NCI-H2171 (cell line): ENCODE measurements at places on chromosomes 5 and 9.

DNA sequence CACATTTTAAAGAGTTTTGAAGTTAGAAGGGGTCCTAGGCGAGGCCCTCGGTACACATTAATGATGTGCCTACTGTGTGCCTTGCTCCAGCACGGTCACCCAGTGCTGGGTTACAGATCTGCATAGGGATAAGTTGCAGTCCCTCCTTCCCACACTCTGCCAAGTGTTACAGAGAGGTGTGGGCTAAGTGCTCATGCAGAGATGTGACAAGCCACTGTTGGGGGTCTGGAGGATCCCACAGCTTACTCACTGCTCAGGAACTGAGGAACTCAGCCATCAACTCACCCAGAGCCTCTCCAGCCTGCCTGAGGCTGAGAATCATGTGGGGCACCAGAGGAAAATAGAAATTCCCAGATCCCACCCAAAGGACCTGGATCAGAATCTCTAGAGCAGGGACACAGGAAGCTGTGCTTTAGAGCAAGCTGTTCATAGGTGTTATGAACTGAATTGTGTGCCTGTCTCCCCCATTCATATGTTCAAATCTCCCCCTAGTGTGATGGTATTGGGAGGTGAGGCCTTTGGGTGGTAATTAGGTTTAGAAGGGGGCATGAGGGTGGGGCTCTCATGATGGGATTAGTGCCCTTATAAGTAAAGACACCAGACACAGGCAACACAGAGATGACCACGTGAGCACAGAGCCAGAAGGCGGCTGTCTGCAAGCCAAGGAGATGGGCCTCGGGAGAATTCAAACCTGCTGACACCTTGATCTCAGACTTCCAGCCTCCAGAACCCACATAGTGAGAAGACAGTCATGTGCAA, 164.1 kb downstream of the HSD17B3 start:
- DNase-seq, result no peak

DNA sequence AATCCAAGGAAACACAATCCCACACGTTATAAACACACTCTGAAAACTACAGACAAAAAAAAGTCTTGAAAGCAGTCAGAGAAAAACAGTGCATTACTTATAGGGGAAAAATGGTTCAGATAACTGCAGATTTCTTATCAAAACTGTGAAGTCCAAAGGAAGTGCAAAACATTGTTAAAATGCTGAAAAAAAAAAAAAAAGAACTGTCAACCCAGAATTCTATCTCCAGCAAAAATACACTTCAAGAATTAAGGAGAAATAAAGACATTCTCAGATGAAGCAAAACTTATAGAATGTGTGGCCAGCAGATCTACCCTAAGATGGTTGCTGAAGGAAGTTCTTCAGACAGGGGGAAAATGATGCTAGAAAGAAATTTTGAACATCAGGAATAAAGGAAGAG, 40.4 kb downstream of the ADAMTS2 start:
- DNase-seq, result no peak

DNA sequence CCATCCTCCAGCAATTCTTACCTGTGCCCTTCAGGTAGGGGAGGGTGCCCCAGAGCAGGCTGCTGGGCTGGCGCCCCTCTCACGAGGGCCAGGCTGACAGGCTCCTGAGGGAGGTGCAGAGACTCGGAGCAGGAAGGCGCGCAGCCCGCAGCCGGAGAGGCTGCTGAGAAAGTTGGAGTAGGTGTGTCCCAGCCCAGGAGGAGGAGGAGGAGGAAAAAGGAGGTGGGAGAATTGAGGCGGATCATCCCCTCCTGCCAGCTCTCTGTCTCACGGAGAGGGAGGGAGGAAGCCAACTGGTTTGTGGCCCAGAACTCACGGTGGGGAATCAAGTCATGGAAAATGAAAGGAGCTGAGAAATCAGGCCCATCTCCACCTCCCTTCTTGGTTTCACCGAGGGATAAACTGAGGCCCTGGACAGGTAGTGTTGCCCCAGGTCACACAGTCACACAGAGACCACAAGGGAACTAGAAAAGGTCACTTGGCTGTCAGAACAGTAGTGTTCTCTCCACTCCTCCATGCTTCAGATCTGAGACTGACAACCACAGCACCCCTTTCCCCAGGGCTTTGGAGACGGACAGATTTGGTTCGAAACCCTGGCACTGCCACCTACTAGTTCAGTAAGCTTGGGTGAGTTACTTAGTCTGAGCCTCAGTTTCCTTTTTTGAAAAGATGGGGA, at the start of gene FAT2:
FAT2 (minus strand) TSS at position 188 of the 676 bp plus-strand sequence. CDS start 22,400 bp downstream, outside the sequence.
- DNase-seq, result no peak

DNA sequence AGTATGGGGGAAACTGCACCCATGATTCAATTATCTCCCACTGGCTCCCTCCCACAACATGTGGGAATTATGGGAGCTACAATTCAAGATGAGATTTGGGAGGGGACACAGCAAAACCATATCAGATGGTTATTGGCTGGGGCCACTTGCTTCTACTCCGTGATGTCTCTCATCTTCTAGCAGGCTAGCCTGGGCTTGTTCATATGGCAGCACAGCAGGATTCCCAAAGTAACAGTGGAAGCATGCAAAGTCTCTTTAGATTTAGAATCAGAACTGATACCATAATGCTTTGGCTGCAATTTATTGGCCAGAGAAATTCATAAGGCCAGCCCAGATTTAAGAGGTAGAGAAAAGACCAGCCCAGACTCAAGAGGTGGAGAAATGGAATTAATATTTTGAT, 126.2 kb downstream of the PTTG1 start:
- DNase-seq, result no peak
